ENCODE measurements at places on chromosomes 3 and 15.

GRCh38 chr3:196440696-196441095, 8.5 kb upstream of the UBXN7 start:
- ATAC-seq: peak; percentile 24

- ATAC-seq: no peak
Measured at GRCh38 chr3:159992589-159992988, 4.0 kb downstream of the IL12A start.

- ATAC-seq: no peak
Measured at GRCh38 chr3:49081429-49081828, 12.4 kb downstream of the QRICH1 start.

DNA sequence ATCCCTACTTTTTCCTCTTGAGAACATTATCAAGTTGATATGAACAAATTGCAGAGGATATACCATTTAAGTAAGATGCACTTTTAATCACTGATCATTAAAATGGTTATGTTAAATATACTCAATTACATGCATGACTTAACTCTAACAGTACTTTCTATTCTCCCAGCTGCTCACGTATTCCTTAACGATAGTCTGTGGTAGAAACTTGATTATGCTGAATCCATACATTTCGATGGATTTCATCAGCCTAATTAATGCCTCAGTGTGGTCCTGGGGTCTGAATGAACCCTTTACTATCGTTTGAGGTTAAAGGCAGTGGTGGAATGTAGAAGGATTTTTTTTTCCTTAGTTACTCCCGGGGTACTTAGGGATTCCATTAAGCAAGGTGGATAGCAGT, 18.6 kb downstream of the SOX2 start:
- ATAC-seq: no peak

- no peak for ATAC-seq
Measured at GRCh38 chr3:129440618-129441190, 680 bp downstream of the IFT122 start.

DNA sequence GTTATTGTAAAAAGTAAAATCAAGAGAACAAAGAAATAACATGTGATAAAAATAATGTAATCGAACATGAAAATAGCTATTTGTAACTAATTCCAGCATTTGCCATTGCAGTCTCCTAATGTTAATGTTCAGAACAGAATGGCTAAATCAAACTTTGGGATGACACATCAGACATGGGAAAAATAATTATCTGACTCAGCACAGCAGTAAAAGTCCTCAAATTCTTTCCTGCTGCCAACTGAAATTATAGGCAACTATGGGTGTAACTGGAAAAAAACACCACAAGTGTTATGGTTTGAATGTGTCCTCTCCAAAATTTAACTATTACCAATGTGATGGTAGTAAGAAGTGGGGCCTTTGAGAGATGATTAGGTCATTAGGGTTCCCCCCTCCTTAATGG, 446.7 kb downstream of the C3orf38 start:
- ATAC-seq: no peak

GRCh38 chr3:132660811-132661070, 612 bp downstream of the UBA5 start:
- ATAC-seq: no peak

GRCh38 chr3:134608771-134609435, 41.9 kb downstream of the KY start:
- ATAC-seq: no peak

DNA sequence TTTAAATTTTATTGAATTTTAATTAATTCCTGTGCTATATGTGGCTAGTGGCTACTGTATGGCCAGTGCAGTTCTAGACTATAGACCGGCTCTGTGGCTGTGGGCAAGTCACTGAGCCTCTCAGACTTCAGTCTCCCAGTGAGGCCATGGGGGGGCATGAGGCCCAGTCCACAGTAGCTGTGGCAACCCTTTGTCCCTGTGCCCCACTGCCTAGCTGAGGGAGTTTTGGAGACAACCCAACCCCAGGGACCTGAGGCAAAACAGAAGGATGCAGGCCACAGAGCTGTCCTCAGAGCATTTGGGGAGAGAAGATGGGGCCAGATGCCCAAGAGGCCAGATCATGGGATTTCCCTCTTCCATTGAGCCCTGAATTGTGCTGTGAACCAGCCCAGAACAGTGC, 18.9 kb upstream of the POC1A start:
- no peak for ATAC-seq

- no peak for ATAC-seq
Measured at GRCh38 chr3:113839551-113839950, 963 bp downstream of the GRAMD1C start.

DNA sequence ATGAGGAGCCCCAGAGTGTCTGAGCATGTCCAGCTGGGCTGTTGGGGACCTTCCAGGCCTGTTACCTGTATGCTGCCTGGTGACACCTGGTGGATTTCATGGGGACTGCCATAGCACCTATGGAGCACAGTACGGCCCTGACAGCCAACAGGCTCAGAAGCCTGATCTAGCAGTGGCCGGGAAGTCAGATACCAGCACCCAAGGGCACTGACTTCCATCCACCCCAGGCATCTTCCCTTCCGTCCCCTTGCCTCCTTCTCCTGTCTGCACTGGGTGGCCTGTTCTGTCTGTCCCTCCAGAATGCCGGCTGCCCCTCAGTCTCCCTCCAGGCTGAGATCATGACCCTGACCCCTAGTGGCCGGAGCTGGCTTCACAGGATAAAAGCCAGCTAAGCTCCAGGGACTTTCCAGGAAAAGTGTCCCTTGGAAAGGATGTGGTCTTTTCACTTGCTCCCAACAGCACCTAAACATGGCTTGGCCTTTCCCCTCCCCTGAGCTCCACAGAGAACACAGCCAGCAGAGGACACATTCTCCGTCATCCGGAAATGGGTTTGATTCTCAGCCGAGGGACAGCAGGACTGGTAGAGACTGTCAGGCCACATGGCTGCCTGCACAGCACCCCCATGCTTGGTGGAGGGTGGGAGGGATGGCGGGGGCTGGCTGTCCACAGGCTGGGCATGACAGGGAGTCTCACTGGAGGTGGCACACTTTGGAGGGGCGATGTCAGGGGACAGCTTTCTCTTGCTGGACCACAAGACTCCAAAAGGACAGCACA, 9.5 kb downstream of the RPS17 start:
- ATAC-seq: peak; percentile 88

DNA sequence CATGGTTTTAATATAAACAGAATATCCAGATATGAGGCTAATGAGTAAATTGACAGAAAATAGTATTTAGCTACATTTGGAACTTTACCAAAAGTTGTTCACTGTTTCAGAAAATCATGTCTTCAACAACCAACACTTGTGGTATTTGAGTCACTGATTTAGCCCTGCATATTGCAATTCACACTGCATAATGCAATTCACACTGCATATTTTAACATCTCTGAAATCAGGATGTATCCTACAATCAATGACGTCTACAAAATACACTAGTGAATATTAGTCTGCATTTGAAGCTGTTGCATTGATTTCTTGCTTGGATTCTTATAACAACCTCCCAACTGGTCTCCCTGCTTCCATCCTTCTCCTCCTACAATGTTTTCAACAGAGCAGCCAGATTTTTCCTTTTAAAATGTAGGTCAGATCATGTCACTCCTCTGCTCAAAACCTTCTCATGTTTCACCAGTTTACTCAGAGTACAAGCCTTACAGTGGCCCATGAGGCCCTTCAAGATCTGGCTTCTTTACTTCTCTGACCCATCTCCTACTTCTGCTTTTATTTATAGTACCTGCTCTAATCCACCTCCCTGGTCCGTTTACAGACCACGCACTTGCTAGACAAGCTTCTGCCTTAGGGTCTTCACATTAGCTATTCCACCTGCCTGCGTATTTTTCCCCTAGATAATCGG, 11.4 kb upstream of the RAB11A start:
- ATAC-seq: no peak

DNA sequence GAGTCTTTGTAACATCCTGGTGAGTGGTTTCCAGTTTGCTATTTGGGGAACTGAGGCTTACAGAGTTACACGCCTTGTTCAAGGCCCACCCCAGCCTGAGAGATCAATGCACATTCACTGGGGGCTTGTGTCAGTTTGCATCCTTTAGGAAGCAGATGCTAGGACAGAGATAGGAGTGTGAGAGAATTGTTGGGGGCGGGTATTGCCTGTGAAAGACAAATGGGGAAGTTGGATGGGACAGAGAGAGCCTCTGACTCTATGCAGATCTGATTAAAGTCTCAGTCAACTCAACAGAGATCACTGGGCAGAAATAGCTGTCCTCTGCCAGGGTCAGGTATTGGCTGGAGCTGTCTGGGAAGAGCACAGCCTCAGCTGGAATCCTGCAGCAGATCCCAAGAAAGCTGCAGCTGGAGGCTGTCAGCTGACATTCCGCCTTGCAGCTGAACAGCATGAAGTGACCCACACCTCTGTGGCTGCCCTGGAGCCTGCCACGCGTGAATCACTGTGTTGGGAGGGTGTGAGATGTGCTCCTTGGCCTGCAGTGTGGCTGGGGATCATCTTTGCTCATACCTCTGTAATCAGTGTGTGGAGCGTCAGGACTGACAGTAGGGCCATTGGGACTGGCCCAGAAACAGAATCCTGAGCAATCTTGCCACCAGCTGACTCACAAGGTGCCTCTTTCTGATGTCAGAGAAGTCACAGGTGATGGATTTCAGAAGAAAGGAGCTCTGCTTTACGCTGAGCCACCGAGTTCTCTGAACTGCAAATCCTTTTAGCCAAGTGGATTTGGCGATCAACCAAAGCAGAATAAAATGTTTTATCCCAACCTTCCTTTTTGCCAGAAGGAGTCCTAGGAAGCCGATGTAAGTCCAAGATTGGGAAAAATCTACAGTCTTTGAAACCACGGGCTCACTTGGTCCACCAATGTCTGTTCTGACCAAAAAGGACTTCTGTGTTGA, 284.1 kb upstream of the LRRFIP2 start:
- no peak for ATAC-seq

- no peak for ATAC-seq
Measured at GRCh38 chr15:96417760-96418130, 87.2 kb downstream of the NR2F2 start.

DNA sequence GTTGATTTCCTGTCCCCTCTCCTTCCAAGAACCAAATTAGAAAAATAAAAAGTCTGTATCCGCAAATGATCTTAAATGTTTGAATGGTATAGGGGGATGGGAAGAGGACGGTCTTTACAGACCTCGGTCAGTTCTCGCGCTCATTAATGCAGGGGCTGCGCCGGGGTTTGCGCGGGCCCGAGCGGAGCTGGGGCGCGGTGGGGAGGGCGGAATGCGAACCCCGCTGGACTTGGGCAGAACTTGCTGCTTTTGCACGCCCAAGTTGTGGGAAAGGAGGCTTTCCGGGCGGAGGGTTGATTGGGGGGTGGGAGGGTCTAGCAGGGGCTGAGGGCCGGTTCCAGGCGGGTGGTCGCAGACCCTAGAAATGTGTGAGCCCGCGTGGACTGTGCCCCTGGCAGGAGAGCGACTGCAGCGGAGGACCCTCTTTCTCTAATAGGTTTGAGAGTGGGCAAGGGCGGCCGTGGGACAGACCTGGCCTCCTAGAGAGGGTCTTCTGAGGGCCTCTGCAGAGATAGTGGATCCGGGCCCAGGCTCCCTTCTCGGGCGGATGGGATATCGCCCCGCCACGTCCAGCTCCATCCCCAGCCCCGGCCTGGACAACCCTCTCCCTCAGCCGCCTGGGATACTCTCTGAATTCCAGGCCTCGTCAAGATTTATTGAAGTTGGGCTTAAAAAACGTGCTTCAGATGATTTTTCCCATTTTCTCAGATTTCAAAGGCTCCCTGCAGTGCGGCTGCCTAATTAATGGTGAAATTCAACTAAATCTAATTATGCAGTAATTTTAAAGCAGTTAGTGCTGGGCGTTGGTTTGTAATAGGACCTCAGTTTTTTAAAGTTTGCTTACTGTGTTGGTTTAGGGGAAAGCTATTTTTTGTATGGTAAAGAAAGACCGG, 11.3 kb downstream of the NR2F2 start:
- no peak for ATAC-seq

GRCh38 chr15:59104602-59104911, 389 bp upstream of the CCNB2 start:
- ATAC-seq: peak; percentile 14

DNA sequence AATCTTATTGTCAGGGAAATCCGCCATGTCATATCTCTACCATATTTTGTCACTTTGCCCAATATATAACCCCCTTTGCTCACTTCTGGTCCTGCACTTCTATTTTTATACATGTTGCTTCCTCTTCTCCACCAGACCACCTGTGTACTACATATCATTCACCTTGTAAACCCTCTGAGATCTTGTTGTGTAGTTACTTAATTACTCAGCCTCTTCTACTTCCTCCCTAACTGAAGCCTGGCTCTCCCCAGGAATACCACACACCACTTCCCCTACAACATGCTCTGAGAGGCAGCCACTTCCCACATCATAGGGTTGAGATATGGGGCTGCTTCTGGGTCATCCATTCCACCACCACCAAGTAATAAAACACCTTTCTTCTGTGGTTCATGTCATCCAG, 10.0 kb downstream of the HEXA start:
- no peak for ATAC-seq

DNA sequence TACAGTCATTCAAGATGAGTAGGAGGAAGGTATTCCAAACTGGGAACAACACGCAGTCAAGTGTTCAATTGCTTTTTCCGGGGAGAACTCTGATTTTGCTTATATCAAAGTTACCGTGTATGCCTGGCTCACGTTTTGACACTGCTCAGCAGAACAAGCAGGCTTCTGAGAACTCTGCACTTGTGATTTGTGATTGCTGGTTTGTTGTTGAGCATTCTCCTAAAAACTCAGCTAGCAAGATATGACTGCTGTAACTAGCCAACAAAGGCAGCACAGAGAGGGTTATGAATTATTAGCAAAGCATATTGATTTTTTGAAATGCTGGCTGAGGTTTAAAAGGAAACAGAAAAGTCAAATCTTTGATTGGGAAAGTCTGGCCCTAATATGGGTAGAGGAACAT, 151.7 kb downstream of the ZPLD1 start:
- ATAC-seq: no peak

- ATAC-seq: peak; percentile 72
Measured at GRCh38 chr15:70023064-70023768, 74.5 kb downstream of the TLE3 start.

GRCh38 chr3:128098234-128098633, 25.4 kb downstream of the RUVBL1 start:
- no peak for ATAC-seq

DNA sequence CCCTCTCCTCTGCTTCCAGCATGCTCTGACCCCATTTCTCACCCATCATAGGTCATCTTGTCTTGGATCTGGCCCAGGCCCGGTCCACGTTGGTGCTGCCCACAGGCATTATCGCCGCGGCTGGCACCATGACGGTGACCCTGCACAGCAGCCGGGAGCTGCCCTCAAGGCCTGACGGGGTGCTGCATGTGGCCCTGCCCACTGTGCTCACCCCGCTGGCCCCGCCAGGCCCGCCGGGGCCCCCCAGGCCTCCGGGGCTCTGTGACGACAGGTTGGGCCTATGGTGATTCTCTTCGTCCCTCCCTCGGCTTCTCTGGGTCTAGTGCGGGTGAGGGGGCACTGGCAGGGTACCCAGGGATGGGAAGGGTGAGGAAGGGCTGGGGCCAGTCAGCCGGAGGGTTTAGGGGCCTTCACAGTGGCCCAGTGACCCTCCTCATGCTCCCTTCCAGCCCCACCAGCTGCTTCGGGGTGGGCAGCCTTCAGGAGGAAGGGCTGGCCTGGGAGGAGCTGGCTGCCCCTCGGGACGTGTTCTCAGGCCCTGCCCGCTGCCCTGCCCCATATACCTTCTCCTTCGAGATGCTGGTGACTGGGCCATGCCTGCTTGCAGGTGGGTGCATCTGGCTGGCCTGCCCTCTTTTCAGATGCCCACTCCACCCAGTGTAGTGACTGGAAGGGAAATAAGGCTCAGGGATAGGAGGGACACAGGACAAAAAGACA, 3.9 kb downstream of the VWA5B2 start:
- no peak for ATAC-seq
